ENCODE measurements at places on chromosomes 5 and 9. TPM values are rescaled to one million over a fixed set of nuclear protein-coding genes. Genes with fewer than 3 reads are reported as not detected.

RNF180 gene
- 7.6 TPM for total RNA-seq

RLN2 gene
- total RNA-seq = not detected

NXNL2 gene
- total RNA-seq = not detected

NPR3 gene
- 5.5 TPM for total RNA-seq

PPP3R2 gene
- total RNA-seq = not detected
